Stimulated activated CD8-positive, alpha-beta memory T cell treated with anti-CD3 and anti-CD28 coated beads, Interleukin-4, amount 100 ng/mL, for 4 hours (primary cell): ENCODE measurements at places on chromosomes 13 and 19.

DNA sequence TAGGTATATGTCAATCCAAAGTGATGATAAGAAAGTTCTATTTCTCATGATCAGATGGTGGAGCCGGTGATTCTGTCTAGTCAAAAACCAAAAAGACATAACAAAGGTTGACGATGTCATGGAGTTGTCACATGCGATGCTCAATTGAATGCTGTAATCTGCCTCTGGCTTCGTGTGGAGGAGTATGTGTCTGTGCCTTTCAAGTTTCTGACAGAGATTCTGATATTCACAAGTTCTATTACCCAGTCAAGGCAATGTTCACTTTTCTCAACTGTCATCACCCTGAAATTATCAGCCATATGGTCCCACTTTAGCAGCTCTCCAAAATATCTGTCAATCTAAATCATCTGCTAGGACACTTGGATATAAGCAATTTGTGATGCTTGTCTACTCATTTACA is 367.6 kb upstream of the PRR20A start:
- no peak for DNase-seq

DNA sequence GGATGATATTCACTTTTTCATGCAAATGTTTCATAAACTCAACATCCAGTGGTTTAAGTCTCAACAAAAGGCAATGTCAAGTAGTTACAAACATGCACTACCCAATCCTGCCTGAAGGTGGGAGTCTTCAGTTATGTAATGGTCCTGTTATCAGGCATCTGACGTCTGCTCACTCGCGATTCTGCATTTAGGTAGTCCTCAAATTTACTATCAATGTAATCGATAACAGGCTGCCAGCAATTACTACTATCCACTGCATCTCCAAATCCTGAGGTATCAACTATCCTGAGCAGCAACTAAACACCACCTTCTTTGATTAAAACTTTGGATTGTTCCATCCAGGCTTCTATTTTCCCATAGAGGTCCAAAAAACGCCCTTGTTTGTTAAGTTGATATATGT is 51.2 kb downstream of the NLRP12 start:
- peak; percentile 31 for DNase-seq

DNA sequence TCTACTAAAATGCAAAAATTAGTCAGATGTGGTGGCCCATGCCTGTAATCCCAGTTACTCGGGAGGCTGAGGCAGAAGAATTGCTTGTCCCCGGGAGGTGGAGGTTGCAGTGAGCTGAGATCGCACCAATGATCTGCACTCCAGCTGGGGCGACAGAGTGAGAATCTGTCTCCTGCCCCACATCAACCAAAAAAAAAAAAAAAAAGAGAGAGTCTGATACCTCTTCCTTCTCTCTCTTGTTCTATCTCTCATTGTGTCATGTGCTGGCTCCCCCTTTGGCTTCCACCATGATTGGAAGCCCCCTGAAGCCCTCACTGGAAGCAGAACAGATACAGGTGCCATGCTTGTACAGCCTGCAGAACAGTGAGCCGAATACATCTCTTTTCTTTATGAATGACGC is 20.4 kb downstream of the CLEC11A start:
- no peak for DNase-seq

GRCh38 chr19:3658004-3658869 is 31.6 kb upstream of the CACTIN start:
- no peak for DNase-seq

DNA sequence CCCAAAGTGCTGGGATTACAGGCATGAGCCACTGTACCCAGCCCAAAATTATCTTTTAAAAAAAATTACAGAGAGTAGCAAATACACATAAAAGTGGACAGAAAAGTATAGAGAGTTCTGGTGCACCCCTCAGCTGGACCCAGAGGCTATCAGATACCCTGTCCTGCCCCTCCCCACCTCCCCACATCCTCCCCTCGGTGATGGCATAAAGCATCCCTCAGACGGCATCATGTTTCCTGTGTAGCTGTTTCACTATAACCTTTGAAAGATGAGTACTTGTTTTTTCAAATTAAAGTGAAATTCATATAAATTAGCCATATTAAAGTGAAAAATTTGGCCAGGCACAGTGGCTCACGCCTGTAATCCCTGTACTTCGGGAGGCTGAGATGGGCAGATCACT is 20.1 kb downstream of the SLC27A1 start:
- DNase-seq = no peak

GRCh38 chr13:113015826-113016525 is 47.0 kb downstream of the MCF2L start:
- no peak for DNase-seq

- DNase-seq = no peak
These were observed 149.6 kb downstream of the MIPEP start for GRCh38 chr13:23739596-23739995.

- DNase-seq = no peak
These were observed 468.9 kb downstream of the KLF12 start for GRCh38 chr13:73665261-73665660.

GRCh38 chr19:46659151-46660007 is 1.6 kb downstream of the DACT3 start:
- DNase-seq = no peak

- no peak for DNase-seq
These were observed 711 bp upstream of the MIPEP start for GRCh38 chr13:23889615-23890607.

DNA sequence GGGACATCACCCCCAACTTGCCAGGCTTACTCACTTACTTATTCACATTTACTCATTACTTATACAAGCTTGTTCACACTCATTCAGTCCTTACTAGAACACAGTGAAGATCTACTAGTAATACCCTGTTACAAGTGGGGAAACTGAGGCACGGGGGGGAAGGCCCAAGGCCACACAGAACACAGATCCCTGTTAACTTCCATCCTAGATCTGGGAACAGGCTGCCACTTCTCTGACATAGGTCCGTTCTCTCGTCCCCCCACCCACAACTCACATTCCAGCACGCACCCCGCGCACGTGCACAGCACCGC is 1.5 kb upstream of the NRTN start:
- DNase-seq = no peak

- no peak for DNase-seq
These were observed 1.2 kb downstream of the C5AR1 start for GRCh38 chr19:47310819-47311218.

DNA sequence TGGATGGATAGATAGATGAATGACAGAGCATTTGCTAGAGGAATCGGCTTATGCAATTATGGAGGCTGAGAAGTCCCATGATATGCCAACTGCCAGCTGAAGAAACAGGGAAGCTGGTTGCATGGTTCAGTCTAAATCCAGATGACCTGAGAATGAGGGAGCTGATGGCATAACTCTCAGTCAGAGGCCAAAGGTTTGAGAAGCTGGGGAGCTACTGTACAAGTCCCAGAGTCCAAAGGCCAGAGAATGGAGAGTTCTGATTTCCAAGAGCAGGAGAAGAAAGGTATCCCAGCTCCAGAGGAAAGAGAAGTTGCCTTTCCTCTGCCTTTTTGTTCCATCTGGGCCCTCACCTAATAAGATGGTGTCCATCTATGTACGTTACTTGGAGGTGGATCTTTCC is 108.3 kb downstream of the CDK8 start:
- no peak for DNase-seq

DNA sequence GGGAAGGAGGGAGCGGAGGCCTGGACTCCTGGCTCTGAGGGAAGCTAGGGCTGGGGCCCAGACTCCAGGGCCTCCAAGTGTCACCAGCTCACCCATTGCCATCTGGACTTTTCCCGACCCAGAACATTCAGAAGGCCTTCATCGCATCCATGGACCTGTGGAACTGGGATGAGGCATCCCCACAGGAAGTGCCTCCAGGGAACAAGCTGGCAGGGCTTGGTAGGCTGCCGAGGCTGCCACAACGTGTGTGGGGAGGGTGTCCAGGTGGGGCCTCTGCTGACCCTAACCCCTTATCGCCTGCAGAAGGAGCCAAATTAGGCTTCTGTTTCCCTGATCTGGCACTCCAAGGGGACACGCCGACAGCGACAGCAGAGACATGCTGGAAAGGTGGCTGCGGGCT is 767 bp downstream of the ETV2 start:
- no peak for DNase-seq

- DNase-seq = no peak
These were observed 572 bp downstream of the SHISA2 start for GRCh38 chr13:26051231-26051656.

GRCh38 chr19:46481947-46482346 is 10.6 kb upstream of the PNMA8A start:
- no peak for DNase-seq

DNA sequence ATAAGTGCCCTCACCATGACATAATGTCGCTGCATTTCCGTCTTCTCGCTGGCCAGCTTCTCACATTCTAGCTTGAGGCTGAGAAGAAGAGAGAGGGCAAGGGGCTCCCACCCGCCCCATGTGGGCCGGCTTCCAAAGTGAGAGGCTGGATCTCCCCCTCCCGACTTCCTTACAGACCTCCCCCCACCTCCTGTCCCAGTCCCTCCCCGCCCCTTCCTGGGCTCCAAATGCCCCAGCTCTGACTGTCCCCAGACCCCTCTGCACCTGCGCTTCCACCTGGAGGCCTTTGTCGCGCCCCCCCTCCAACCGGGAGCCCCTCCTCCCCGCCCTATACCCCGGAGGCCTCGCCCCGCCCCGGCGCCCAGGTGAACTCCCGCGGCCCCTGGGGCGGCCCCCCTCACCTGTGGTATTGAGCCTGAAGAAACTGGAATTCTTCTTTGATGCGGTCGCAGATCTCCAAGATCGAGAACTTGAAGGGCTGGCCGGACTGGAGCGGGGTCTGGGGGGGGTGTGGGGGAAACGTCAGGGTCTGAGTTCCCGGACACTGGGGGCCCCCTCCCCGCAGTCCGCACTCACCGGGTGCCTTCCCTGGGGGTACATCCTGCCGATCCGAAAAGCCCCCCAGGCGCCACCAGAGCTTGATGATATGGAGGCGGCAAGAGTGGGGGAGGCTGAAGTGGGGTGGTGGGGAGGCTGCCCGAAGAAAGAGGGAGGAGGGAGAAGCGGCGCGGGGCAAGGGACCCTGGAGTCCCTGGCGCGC is 595 bp downstream of the TLE2 start:
- no peak for DNase-seq

- DNase-seq = no peak
These were observed 65.2 kb downstream of the COLGALT1 start for GRCh38 chr19:17620696-17621095.

GRCh38 chr19:11435833-11436313 is 438 bp downstream of the PRKCSH start:
- DNase-seq = no peak

GRCh38 chr19:39141929-39142328 is 16.3 kb downstream of the PAK4 start:
- DNase-seq = no peak

DNA sequence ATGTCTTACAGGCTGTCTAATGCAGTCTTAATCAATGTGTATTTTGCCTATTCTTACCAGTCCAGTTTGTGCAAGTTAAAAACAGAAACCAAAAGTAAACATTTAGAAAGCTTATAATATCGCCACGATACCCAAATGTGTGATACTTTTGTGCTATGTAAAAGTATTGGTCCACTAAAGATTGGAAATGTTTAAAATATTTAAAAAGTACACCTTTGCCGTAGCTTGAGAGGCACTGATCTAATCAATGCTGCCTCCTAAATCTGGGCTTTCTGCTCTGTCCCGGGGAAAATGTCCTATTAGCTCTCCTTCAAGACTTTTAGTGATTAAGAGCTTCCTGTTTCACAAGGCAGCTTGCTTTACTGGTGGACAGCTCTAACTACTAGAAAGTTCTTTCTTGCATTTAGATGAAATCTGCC is 64.7 kb downstream of the DNAJC15 start:
- no peak for DNase-seq

- no peak for DNase-seq
These were observed 421.8 kb downstream of the SPRY2 start for GRCh38 chr13:79919091-79919490.

GRCh38 chr13:50910485-50910805 is 854 bp downstream of the RNASEH2B start:
- no peak for DNase-seq

DNA sequence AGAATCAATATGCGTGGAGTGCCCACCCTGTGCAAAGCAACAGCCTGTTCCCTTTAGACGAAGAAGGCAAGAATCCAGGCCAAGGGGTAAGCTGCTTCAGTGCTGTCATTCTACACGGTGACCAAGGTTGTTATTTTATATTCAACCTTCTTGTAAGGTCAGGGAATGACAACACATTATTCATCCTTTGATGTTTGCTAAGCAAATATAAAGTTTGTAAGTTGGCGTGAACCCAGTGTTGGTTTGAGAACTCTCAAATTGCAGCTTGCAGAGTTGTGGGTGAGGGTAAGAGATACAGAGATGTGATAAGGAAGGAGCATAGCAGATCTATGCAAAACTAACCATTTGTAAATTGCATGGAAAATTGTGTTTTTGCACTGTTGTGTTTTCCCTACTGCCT is 436.7 kb downstream of the FGF9 start:
- DNase-seq = no peak

- DNase-seq = no peak
These were observed 144.6 kb downstream of the GGACT start for GRCh38 chr13:100443998-100444328.

DNA sequence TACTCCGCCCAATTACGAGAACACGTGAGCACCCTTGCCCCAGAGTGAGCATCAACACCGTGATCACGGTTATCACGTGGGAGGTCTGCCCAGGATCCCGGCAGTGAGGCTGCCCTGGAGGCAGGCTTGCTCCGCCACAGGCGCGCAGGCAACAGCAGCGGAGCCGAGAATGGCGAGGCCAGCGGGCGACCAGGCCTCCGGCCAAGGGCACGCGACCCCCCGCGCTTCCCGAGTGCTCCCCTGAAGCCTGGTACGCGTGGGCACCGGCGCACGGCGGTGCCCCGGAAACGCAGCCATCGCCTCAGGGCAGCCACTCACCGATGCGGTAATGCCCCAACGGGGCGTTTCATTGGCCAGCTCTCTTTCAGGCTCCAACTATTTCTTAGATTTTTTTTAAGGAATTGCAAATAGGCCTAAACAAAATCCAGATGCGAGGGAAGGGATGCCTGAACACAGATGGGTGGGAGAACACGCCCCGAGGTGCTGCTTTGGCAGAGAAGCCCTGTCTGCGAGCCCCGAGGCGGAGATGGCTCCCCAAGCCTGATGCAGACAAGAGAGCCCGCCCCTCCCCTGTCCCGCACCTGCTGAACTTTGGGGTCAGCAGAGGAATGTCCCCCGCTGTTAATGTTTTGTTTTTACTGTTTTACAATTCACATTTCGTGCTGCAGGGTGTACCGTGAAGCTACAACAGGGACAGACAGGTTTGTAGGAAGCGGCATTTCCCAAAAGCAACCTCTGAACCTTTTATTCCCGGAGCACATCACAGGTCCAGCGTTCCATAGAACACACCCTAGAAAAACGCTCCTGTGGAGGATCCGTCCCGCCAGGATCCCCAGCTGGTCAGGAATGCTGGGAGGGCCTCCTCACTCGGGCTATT is 132.7 kb downstream of the ZDHHC20 start:
- no peak for DNase-seq

- no peak for DNase-seq
These were observed 187.3 kb upstream of the UBL3 start for GRCh38 chr13:30037766-30038165.

- no peak for DNase-seq
These were observed 933.7 kb upstream of the SLITRK5 start for GRCh38 chr13:86737334-86737932.

GRCh38 chr19:15782211-15782610 is 5.2 kb upstream of the OR10H5 start:
- no peak for DNase-seq

GRCh38 chr19:45469945-45470761 is 2.4 kb downstream of the FOSB start:
- no peak for DNase-seq

- DNase-seq = no peak
These were observed 6.8 kb downstream of the ANO8 start for GRCh38 chr19:17327654-17328516.
